Astrocyte of the cerebellum (primary cell): ENCODE measurements at places on chromosomes 2 and 18.

DNA sequence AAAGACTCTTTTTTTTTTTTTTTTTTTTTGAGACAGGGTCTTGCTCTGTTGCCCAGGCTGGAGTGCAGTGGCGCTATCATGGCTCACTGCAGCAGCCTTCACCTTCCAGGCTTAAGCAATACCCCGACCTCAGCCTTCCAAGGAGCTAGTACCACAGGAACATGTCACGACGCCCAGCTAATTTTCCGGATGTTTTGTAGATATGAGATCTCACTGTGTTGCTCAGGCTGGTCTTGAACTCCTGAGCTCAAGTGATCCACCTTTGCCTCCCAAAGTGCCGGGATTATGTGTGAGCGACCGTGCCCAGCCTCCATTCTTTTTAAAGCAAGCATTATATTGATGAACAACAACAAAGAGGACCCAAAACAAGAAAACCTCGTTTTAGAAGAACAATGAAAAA is 307.1 kb upstream of the ID2 start:
- no peak for DNase-seq

- no peak for DNase-seq
These were observed 58.0 kb downstream of the TMEM163 start for GRCh38 chr2:134660626-134661402.

DNA sequence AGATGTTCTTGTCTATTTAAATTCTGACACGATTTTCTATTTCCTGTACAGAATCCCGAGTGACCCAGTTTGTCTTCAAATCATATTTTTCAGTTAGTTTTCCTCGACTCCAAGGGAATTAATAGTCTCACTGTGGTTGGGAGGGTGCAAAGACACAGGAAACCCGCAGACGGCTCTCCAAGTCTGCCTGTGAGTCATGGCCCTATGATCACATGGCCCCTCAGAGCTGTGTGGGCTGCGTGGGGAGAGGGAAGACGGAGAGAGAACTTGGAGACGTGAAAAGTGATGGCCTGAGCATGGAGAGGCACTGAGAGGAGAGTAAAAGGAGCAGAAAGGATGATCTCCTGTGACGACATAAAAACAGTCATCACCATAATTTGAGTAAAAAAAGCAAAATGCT is 989.9 kb downstream of the DCDC2C start:
- DNase-seq, result no peak

GRCh38 chr2:227774011-227774624 is 28.4 kb downstream of the SCYGR8 start:
- no peak for DNase-seq

DNA sequence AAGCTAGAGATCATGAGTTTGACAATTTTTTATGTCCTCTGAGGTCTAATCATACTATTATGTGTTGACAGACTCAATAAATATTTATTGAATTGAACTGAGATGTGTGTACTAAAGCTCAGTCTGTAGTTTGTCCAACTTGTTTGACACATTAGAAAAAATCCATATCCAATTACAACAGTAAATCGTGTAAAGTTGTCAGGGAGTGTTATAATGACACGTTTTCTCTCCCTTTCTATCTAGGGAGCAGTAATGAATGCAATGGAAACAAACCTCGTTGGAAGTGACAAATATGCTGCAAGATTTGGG is 28.4 kb downstream of the ITGA4 start:
- no peak for DNase-seq

- DNase-seq, result no peak
These were observed 18.2 kb upstream of the CRIM1 start for GRCh38 chr2:36337354-36337753.

DNA sequence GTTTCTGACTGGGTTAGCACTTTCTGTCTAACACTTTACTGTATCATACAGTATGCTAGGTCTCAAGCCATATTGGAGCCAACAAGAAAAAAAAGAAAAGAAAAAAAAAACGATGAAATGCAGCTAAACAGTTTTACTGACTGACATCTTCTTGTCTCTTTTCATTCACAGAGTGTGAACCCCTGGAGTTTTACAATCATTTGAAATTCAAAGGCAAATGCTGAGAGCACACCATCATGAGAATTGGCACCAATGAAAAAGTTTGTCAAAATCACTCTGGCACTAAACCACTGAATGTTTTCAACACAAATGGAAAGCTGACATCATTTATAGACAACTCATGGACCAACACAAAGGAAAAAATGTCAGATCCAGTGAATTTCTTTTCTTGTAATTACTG is 513.3 kb downstream of the LRRTM4 start:
- peak; percentile 2 for DNase-seq
